ENCODE measurements at places on chromosomes 11 and 22.

GRCh38 chr11:33889296-33889695 lies 2.6 kb downstream of the LMO2 start:
- DNase-seq: no peak

DNA sequence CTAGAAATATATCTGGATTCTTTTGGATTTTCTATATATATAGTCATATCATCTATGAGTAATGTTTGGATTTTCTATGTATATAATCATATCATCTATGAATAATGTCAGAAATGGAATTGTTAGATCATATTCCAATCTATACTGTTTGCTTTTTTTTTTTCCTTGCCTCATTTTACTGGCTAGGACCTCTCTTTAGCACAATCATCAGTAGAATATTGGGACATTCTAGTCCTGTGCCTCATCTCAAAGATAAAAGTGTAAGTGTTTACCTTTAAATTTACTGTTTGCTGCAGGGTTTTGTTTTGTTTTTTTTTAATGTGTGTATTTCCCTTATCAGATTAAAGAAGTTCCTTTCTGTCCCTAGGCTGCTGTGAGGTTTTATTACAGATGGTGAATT lies 97.0 kb downstream of the C11orf65 start:
- no peak for DNase-seq

- DNase-seq: no peak
These were observed 81.3 kb downstream of the MYO18B start for GRCh38 chr22:25823276-25823675.

- DNase-seq: peak; percentile 42
These were observed 287.4 kb downstream of the BRD1 start for GRCh38 chr22:49540084-49540912.

- no peak for DNase-seq
These were observed 329.5 kb downstream of the NXPE2 start for GRCh38 chr11:115007851-115008250.

DNA sequence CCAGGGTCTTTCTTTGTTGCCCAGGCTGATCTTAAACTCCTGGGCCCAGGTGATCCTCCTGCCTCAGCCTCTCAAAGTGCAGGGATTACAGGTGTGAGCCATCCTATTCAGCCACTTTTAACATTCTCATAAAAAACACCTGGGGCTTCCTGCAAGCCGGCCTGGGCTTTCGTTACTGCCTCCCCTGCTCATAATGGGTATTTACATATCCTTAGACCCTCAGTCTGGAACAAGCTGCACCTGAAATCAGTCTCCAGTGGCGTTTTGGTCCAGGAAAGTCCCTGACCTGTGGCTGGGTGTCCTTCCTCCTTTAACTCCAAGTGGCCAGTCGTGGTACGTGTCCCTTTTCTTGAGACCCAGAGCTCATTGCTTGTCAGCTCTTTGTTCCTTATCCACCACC lies 320.7 kb downstream of the TMEM135 start:
- no peak for DNase-seq

- DNase-seq: no peak
These were observed 8.2 kb downstream of the PDGFB start for GRCh38 chr22:39236321-39237317.

DNA sequence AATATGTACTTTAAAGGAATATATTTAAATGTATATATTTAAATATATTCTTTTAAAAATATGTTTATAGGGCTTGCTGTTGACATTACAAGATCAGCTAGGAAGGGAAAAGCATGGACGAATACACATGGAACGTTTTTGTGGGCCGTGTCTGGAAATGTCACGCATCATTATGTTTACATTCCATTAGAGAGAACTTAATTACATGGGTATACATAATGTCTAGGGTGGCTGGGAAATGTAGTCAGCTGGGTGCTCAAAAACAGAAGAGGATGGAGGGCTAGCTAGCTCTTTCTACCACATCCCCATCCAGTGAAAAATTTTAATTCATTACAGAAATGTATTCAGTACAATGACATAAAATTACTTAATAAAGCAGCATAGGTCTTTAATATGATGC lies 371.2 kb downstream of the DYNC2H1 start:
- DNase-seq: no peak

DNA sequence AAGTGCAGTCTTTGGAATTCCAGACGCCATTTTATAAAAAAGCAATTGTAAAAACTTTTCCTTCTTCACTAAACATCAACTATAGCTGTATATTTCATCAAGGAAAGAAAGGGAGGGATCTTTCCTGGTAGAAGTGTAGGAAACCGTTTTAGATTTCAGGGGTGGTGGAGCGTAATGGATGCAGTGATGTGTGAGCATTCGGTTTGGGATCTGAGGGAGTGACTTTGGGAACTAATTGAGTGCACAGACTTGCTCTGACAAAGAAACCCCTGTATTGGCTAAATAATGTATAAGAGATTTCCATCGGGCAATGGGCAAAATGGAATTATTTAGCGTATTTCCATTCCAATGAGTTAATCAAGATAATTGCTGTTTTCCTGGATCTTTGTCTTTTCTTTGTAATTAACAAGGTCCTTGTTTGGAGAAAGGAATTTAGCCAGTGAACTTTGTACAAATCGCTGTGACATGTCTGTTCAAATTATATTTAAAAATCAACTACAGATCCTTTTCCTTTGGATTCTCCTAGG lies 125.0 kb upstream of the NARS2 start:
- DNase-seq: no peak

DNA sequence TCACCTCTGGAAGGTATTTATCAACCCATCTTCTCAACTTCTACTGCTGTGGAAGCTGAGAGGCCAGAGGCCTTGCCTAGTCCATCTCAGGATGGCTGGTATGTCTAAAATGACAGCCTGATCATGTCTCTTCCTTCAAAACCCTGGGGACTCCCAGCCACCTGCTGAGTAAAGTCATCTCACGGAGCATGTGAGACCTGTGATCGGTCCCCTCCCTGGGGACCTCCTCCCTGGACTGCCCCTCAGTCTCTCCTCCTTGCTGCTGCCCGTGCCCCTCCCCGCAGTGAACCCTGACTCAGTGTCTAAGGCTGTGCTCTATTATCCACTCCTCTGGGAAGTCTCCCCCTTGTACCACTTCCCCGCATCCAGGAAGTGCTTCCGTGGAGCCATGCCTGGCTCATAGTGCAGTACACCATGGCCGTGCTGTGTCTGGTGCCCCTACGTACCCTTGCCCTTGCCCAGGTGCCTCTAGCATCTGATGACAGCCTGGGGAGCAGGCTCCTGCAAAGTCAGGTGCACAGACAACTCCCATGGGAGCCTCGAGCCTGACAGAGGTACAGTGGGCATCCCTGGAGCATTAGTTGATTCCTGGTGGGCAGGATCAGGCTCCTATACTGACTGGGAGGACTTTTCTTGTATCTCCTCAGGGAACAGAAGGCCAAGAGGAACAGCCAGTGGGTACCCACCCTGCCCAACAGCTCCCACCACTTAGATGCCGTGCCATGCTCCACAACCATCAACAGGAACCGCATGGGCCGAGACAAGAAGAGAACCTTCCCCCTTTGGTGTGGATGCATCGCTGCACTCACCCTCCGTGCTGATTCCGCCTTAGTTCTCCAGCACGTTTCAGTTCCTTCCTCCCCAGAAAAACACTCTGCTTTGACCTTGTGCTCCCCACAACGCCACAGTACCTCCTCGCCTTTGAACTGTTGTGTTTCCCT lies 13.8 kb downstream of the SMARCB1 start:
- no peak for DNase-seq

GRCh38 chr22:46073683-46074504 lies 76.4 kb upstream of the PPARA start:
- DNase-seq: no peak

GRCh38 chr22:24521791-24522245 lies 26.7 kb downstream of the UPB1 start:
- DNase-seq: no peak

DNA sequence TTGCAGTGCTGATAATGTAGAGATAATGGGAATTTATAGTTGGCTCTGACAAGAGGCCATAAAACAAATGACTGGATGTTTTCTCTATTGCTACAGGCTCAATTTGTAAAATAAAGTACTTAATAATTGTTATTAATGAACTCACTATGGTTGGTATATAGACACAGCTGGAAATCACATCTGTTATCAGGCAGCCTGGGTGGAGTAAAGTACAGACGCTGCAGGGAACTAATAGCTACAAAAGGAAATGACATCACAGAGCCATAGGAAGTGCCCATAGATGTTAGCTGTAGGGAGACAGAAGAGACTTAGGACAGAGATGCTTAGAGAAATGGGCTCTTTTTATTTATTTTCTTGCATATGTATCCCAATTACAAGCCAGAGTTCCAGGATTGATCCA lies 81.0 kb upstream of the SNX19 start:
- DNase-seq: no peak

- DNase-seq: no peak
These were observed 23.2 kb upstream of the CAT start for GRCh38 chr11:34415538-34415937.

GRCh38 chr11:626475-627307 lies at the start of gene SCT:
SCT (minus strand) TSS chr11:627181; CDS start chr11:627143, 38 bp downstream.
- DNase-seq: no peak

GRCh38 chr11:44960200-44960845 lies 9.6 kb upstream of the TP53I11 start:
- DNase-seq: no peak

GRCh38 chr22:46288846-46289243 lies 7.8 kb upstream of the GTSE1 start:
- DNase-seq: no peak

DNA sequence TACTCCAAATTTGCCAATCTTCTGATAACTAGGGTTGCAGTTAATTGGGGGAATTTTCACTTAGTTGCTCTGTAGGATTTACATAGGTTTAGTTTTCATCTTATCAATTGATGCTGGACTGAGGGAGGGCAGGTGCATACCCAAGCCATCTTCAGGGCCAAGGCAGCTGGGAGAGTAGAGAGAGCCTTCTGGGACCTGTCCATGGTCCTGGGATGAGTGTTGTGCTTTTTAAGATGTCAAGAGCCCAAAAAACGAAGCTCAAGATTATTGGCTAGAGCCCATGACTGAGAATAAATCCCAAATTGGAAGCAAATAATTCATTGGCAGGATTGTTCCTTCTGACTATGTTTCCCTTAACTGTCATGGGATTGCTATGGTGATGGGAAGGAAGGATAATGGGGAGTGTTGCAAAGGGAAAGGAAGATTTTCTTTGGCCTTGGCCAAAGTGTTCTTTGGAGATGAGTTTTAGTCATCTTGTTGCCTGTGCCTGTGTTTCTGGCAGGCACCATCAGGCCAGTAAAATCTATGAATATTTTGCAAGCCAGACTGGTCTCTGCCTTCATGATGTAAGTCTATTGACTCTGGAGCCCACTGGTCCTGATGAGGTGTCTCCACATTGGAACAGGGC lies 4.5 kb downstream of the SLC22A6 start:
- no peak for DNase-seq

GRCh38 chr11:102269927-102270326 lies 47.4 kb upstream of the BIRC3 start:
- peak; percentile 47 for DNase-seq

- DNase-seq: no peak
These were observed 8.0 kb upstream of the CLCF1 start for GRCh38 chr11:67381244-67381972.

- DNase-seq: no peak
These were observed 197.0 kb downstream of the PGR start for GRCh38 chr11:100932474-100933100.

DNA sequence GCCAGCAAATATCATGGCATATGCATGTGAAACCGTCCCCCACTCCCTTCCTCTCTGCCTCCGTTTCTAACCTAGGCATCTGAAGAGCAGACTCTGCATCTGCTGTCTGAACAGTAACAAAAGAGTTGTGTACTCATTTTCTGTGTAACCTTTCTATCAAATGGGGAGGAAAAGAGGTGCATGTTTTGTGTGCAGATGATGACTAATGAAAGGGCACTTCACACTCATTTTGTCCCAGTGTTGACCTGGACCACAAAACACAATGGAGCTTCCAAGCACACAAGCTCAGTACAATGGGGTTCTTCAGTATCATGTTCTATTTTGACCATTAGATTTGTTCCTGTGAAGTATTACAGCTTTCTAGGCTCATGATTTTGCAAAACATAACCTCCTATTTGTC lies 13.0 kb downstream of the JHY start:
- DNase-seq: no peak

- DNase-seq: no peak
These were observed 62.3 kb downstream of the DEUP1 start for GRCh38 chr11:93392867-93393266.

- no peak for DNase-seq
These were observed 667 bp downstream of the RAB6A start for GRCh38 chr11:73760135-73760678.

DNA sequence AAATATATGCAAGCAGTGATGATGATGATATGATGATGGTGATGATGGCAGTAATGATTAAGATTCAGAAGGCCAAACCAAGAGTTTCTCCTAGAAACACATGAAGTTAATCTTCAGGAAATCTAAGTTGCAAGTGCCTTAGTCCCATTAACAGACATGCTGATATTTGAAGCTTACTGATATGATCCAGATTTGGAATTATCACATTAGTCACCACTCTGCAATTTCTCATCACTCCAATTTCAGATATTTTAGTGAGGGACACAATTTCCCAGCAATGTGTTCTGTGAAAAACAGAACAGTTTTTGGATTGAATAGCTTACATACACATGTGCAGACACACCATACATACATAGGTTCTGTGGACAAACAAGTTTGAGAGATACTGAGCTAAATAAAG lies 411.4 kb upstream of the FAT3 start:
- no peak for DNase-seq

- no peak for DNase-seq
These were observed 56.0 kb downstream of the COMMD9 start for GRCh38 chr11:36233204-36233603.

DNA sequence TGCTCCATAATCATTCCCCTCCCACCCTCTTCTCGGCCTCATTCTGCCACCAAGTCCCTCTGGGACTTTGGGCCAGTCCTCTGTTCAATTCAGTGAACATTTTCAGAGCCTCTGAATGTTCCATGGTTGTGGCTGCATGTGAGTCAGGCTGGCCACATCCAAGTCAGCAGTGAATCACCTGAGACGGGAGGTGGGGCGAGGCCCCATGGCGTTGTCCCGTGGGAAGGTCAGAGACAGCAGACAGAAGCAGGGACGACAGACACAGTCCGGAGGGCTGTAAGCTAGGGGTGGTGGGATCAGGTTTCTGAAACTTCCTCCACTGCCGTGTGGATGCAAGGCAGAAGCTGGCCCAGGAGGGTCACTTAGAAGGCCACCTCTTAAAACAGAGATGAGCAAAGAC lies 324.8 kb downstream of the MN1 start:
- DNase-seq: no peak

GRCh38 chr22:26082866-26083265 lies 86.4 kb upstream of the SEZ6L start:
- DNase-seq: no peak

DNA sequence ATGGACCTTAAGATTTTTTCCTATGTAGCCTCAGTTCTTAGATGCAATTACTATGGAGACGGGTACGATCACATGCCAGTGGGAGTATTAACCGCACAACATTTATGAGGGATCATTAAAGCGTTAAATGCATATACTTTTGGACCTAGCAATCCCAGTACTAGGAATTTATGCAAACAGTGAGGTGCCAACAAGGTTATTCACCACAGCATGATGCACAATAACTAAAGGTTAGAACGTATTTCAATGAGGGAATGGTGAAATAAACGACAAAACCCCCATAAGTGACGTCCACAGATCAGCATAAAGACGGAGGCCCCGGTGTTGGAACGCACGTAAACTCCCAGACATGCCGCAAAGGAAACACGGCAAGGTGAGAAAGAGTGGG lies 539 bp downstream of the SIRT3 start:
- no peak for DNase-seq

- DNase-seq: no peak
These were observed 6.2 kb downstream of the TUB start for GRCh38 chr11:8087185-8087584.

GRCh38 chr11:882596-882995 lies 28.0 kb downstream of the CHID1 start:
- no peak for DNase-seq

Data from ascending aorta (tissue), 2 donors.